ENCODE measurements at places on chromosomes 4 and X.

DNA sequence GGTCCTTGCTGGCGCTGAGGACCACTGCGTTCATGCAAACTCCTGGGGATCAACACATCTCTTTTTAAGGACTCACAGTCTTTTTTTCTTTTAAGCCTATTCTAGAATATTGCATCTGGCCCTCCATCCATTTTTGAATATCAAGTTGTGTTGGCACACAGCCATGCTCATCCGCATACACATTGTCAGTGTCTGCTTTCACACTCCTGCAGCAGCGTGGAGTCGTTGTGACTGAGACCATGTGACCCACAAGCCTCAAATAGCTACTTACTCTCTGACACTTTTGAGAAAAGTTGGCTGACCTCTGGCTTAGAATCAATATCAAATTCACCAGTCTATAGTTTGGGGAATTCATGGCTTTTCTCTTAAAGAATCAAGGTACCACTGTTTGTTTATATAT is 191.8 kb upstream of the S100G start:
- DNase-seq: no peak

DNA sequence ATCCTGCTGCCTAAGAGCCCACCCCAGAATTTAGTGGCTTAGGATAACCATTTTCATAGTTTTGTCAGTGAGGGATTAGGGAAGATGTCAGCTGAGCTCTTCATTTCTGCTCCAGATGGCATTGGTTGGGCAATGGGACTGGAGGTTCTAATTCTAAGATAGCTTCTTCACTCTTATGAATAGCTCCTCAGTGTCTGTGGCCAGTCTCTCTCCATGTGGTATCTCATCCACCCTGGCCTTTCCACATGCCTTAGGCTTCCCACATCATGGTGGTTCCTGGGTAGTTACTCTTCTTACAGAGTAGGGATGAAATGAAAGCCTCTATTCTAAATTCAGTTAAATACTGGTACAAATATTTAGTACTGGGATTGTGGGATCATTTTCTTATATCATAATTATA is 31.3 kb downstream of the REPS2 start:
- no peak for DNase-seq

GRCh38 chr4:44016570-44017421 is 431.8 kb downstream of the KCTD8 start:
- peak; percentile 22 for DNase-seq

GRCh38 chr4:26322346-26322745 is 1.5 kb downstream of the RBPJ start:
- DNase-seq: no peak

GRCh38 chrX:132219343-132219768 is at the start of gene RAP2C:
TSS of gene RAP2C (minus strand) at chrX:132219447. CDS start at chrX:132217268, 2,179 bp downstream.
- peak; percentile 71 for DNase-seq

GRCh38 chr4:152368001-152368400 is 167.9 kb downstream of the FBXW7 start:
- no peak for DNase-seq

- no peak for DNase-seq
Observed at GRCh38 chrX:135094726-135095125, 25.6 kb downstream of the ETDB start.

DNA sequence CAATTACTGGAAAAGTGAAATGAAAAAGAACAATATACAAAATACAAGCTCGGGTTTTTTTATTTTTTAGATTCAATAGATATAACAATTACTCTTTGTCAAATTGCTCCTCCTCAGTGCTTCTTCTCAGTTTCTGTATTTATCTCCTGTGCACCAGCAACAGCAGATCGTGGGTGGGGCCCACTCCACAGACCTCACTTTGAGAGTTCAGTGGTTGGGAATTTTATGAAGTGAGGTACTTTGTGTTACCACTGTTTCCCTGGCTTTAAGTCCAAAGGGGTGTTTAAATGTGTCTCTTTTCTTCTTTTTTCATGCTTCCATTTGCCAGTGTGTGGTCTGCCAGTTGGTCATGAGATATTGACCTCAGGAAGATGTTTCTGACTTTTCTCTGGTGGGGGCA is 54.4 kb downstream of the KIT start:
- no peak for DNase-seq

DNA sequence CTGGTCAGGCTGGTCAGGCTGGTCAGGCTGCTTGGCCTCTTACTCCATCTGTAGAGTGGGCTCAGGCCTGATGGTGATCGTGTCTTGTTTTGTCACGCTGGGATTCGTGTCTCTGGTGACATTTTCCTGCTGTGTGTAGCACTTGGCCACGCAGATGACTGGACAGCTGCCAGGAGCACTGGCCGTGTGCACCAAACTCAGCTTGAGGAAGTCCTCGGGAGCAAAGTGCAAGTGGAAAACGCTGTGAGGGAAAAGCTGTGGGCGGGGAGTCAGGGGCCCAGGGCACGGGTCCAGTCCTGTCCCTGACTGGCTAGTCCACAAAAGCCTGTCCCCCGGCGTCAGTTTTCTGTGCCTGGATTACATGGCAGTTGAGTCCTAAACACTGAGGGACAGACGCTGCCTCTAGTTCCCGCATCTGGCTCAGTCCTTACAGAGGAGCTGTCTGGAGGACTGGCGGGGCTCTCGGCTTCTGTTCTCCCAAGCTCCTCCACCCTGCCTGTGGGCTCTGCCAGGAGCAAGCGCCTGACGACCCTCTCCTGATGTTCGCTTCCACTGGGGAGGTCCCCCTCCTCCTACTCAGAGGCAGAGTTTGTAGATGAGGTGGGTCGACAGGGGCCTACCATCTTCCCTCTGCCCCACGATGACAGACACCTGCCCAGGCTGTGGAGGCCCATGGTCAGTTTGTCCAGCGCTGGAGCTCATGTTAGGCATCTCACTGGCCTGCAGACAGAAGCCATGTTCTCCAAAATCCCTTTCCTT is 35.9 kb upstream of the GRPEL1 start:
- DNase-seq: no peak

DNA sequence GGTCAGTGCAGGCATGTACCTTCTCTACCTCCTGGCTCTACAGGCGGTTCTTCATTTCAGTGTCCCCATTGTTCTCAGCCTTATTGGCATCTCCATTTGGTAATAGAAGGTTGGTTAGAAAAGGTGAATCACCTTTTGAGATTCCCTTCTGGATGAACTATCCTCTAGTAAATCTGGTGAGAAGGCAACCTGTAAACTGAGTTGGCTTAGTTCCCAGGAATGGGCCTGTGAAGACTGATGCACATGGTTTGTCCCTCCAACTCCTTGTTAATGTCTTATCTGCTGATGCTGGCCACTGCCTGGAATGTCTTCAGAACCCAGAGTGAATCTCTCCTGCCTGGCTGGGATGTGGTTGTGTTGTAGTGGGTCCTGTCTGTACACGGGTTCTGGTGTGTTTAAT is 143.4 kb upstream of the WDR1 start:
- no peak for DNase-seq

DNA sequence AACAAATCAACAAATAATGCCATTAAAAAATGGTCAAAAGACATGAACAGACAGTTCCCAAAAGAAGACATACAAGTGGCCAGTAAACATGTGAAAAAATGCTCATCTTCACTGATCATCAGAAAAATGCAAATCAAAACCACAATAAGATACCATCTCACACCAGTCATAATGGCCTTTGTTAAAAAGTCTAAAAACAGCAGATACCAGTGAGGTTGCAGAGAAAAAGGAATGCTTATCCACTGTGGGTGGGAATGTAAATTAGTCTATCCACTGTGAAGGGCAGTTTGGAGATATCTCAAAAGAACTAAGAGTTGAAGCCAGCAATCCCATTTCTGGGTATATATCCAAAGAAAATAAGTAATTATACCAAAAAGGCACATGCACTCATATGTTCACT is 668.1 kb upstream of the CPEB2 start:
- DNase-seq: no peak

DNA sequence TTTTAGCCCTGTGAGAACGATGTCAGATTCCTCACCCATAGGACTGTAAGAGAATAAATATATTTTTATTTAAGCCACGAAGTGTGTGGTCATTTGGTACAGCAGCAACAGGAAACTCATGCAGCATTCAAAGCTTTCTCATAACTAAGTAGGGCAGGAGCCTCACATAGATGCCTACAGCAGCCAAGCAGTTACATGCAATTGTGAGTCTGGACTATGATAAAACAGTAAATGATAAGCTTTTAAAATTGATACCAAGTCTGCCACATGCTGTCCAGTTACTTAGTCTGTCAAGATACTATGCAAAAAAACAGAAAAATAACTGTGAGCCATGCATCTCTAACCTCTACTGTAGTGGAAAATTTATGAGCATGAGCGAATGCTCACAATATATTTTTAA is 359.6 kb downstream of the HS3ST1 start:
- DNase-seq: no peak

GRCh38 chr4:3850128-3850527 is 83.9 kb downstream of the ADRA2C start:
- DNase-seq: no peak

GRCh38 chrX:130055103-130055502 is 55.2 kb downstream of the ELF4 start:
- no peak for DNase-seq

GRCh38 chr4:122842392-122842791 is 15.8 kb downstream of the FGF2 start:
- DNase-seq: no peak

GRCh38 chrX:107842715-107843400 is 17.2 kb downstream of the MID2 start:
- DNase-seq: no peak

GRCh38 chrX:12985331-12985730 is 10.4 kb downstream of the TMSB4X start:
- DNase-seq: no peak

DNA sequence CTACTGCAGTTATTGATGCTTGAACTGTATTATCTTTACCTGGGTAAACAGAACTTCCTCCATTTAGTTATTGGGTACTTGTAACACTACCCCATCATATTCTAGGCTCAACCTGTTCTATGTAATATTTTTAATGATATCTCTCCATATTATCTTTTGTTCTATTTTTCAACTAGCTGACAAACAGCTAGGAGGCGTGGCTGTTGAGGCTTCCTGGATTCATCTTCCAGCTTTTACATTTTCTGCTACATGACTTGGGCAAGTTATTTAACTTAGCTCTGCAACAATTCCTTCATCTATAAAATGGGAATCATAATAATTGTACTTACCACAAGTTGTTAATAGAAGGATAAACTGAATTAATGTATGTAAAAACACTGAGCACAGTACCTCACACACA is 349.3 kb downstream of the PTTG2 start:
- no peak for DNase-seq

DNA sequence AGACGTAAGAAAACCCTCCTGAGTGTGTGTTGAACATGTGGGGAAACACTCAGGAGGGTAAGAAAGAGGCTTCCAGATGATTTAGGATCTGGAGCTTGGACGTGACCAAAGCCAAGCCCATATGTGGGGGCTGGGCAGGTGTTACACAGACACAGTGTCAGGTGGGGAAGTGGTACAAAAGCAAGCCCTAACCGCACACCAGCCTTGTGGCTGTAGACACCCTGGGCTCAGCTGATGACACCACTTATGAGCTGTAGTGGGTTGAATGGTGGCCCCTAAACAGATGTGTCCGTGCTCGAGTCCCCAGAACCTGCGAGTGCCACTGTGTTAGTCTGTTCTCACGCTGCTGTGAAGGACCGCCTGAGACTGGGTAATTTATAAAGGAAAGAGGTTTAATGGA is 25.0 kb upstream of the NSG1 start:
- DNase-seq: no peak

GRCh38 chrX:82218361-82218760 is 1016.5 kb downstream of the SH3BGRL start:
- no peak for DNase-seq

DNA sequence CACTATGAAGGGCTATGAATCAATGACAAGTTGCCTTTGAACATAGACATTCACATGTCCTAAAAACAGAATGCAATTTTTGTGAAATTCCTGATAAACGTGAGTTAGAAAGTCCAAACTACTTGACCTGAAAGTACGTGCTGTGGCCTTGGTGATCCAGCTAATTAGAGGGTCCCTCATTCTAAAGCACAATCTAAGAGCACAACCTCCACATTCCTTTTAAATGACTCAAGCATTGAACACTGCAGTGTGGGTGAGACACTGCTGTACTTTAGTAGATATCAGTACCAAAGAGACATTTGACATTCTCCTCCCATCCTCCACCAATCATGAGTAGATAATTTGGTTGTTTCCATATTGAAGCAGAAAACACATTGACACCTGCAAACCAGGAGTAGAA is 73.5 kb downstream of the FAM47B start:
- no peak for DNase-seq

GRCh38 chr4:103076747-103077347 is at the start of gene SLC9B2:
TSS of gene SLC9B2 (minus strand) at chr4:103076761. CDS start at chr4:103067550, 9,211 bp downstream.
- DNase-seq: no peak

GRCh38 chr4:47017081-47017480 is 14.3 kb upstream of the GABRB1 start:
- peak; percentile 27 for DNase-seq

- DNase-seq: no peak
Observed at GRCh38 chr4:61540944-61541343, 340.8 kb downstream of the ADGRL3 start.

DNA sequence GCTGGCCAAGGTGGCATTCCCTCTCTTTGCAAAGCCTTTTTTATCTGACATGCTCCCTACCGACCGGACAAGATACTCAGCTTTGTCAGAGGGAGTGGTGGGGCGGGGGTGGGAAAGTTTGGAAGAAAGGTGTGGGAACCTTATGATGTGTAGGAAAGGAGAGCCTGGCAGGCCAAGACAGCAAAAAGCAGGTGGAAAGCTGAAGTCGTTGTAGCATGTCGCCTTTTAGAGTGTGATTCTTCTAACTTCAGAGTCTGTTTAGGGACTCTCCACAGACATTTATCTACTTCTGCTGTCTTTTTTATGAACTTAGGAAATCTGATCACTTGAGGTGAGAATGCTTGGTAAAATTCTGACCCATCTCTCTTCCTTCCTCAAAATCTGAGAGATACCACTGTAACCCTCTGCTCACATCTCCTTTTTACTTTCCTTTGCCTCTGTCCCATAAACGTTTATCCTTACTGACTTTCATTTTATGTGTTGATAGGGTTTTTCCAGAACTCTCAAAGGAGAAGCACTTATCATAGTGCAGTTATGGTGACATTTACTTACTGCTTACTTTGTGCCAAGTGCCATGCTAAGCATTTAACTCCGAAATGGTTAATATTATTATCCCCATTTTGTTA is 8.2 kb upstream of the RUFY3 start:
- DNase-seq: no peak

- peak; percentile 28 for DNase-seq
Observed at GRCh38 chrX:15973299-15973698, 118.7 kb upstream of the AP1S2 start.

DNA sequence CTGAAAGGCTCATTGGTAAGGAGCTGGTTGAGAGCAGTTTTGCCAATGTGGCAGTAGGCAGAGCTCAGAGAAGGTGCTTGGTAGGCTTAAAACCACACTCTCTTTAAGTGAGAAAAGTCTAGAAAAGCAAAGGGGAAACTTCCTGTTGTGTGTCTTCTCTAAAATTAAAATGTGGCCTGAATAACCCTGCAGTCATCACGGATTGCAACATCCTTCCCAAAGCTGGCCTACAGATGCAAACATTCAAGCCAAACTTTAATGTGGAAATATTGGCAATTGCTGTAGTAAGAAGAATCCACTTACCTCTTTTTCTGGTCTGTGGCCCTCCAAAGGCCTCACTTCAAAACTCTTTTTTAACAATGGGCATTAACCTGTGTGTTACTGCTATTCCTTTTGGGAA is 348.5 kb downstream of the OPHN1 start:
- no peak for DNase-seq

- no peak for DNase-seq
Observed at GRCh38 chr4:187357821-187358220, 634.2 kb upstream of the FAT1 start.
